Testis (tissue), 5 donors: ENCODE measurements at places on chromosomes 5 and 9.
A peak's percentile ranks its signal among the peaks of the same experiment; 100 is the strongest.

DNA sequence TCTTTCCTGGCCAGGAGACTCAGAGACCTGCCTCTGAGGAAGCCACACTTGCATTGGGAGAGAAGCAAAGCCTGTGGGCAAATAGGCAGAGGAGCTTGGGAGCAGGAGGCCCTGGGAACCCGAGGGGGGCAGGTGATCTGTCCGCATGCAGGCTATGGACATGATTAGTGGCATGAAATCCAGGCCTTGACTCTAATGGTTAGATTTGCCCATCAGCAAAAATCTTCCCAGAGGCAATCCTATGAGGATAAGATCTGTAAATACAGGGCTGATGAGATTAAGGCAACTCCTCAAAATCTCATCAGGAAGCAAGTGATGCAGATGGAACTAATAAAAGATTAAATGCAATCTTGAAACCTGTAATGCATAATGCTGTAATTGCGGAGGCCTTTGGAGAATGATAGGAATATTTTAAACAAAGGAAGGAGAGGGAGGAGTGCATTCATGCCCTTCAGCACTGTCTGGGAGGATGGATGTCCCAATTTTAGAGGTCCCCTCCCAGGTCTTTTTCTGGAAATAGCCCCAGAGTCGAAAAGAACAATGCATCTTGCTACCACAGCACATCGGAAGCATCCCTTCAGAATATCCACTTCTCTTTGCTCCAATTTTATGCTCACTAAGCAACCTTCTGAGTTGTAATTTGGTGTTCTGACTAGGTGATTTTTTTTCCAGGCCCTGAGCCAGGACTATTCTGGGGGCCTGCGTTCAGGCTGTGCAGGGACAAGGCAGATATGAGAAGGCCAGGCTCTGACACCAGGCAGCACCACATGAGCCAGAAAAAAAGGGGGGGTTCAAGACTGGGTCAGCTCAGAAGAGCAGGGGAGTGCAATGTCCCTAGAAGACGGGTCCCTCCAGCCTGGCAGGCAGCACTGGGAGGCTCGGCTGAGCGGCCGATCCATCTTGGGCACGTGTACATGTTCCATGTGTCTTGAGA lies 66.5 kb downstream of the MED10 start:
- no peaks in the 10 kb centered on the region for H3K4me1 ChIP-seq
- H3K4me3 ChIP-seq: no peak overlapping the region
- H3K27ac ChIP-seq: no peak overlapping the region
- no peaks in the 10 kb centered on the region for H3K36me3 ChIP-seq
- DNase-seq: no peak

GRCh38 chr5:180494510-180495181 lies 467 bp downstream of the CNOT6 start:
- peak overlapping the region; percentile 95 for H3K4me3 ChIP-seq
- no peaks in the 10 kb centered on the region for H3K27me3 ChIP-seq
- DNase-seq: peak; percentile 67
- peak overlapping the region; percentile 95 for H3K27ac ChIP-seq

DNA sequence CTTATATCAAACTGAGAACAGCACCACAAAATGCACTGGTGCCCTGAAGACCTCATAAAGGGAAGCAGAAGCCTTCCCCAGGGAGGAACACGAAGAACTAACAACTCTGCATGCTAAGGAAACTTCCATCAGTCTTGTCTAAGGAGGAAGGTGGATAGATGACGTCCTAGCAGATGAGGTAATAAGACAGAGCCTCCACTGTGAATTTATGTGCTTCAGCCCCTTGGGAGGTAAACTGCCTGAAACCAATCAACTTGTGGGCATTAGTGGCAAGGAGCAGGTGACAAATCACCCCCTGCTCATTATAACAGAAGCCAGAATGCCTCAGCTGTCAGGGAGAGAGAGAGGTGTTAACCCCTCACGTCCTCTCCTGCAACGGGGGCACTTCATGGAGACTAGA lies 48.9 kb upstream of the SPIN1 start:
- no peak overlapping the region for H3K27ac ChIP-seq
- H3K36me3 ChIP-seq: no peaks in the 10 kb centered on the region
- H3K4me3 ChIP-seq: no peak overlapping the region
- no peaks in the 10 kb centered on the region for H3K4me1 ChIP-seq
- no peak for DNase-seq

DNA sequence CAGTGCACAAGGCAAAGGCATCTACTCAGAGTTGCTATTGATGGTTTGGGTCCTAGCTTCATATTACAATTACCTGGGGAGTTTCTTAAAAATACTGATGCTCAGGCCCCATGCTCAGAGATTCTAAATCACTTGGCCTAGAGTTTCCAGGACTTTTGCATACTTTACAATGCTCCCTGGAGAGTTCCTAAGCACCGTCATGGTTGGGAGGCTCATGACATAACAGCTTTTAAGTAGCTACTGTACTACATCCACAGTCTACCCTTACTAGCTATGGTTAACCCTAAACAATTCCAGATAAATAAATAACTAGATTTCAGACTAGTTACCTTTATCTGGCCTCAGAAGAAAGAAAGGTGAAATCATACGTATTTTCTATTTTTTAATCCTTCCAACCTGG lies 414.4 kb downstream of the PDE4D start:
- H3K27ac ChIP-seq: no peak overlapping the region
- H3K27me3 ChIP-seq: no peaks in the 10 kb centered on the region
- H3K4me1 ChIP-seq: no peaks in the 10 kb centered on the region
- no peaks in the 10 kb centered on the region for H3K36me3 ChIP-seq
